ENCODE measurements at places on chromosomes 7 and 10.

DNA sequence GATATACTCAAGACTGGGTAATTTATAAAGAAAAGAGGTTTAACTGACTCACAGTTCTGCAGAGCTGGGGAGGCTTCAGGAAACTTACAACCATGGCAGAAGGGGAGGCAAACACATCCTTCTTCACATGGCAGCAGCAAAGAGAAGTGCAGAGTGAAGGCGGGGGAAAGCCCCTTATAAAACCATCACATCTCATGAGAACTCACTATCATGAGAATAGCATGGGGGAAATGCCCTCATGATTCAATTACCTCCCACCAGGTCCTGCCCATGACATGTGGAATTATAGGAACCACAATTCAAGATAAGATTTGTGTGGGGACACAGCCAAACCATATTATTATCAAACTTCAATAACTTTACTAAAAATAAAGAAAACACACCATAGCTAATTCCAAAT lies 30.4 kb upstream of the JAZF1 start:
- DNase-seq, result no peak

GRCh38 chr7:81725812-81726127 lies 44.1 kb downstream of the HGF start:
- no peak for DNase-seq

- no peak for DNase-seq
Measured at GRCh38 chr7:47946581-47947354, 1.5 kb downstream of the PKD1L1 start.

DNA sequence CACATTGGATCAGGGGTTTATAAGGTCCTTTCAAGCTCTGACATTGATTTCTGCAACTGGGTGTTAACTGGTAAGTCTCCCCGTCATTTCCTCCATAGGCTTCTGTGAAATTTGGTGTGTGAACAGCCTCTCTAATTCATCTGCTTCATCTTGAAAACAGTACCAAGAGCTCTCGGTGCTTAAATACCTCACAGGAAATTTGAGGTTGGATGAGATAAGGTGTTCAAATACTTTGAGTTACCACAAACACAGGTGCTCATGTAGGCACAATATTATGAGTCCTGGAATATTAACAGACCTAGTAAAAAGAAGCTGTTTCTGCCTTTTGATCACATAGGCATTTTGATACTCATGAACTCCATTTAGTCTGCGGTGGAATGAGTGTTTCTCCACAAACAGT lies 85.2 kb downstream of the RTKN2 start:
- no peak for DNase-seq

DNA sequence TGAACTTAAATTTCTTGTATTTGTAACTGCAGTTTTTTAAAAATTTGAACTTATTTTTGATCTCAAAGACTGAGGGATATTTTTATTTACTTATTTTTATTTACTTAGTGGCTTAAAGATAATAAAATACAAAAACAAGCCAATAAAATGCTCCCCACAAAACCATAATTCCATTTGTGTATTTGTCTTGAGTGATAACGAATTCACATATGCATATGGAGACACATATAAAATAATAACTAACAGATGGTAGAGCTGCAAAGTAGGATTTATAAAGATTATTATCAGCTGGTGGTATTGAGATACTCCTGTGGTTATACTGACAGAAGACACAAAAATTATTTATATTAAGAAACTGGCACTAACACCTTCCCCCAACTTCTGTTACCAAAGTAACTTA lies 90.2 kb upstream of the RPA3 start:
- DNase-seq, result no peak

DNA sequence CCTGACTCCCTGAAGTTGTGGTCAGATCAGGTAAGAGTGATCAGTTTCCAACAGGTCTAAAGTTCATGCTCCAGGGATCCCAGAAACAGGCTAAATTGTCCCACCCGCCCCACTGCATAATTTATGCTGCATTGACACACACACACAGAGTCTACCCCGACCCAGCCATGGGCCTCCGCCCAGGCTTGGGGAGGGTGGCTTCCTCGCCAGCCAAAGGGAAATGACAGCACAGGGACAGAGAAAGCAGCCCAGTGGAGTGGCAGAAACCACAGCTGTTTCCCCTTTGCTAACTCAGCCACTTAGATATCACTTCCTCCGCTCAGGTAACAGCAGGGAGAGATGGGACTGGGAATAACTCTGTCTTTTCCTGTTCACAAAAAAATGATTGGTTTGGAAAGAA lies 9.4 kb downstream of the SH3PXD2A start:
- DNase-seq, result no peak

- DNase-seq, result no peak
Measured at GRCh38 chr7:33191340-33191739, 62.0 kb downstream of the BBS9 start.
